ENCODE measurements at places on chromosomes 4 and X. TPM values are rescaled to one million over a fixed set of nuclear protein-coding genes. Genes with fewer than 3 reads are reported as not detected.

Gene SYTL4
- 6.0 TPM for total RNA-seq

Gene DKK2
- total RNA-seq, result 2.8 TPM

Gene XKRX
- total RNA-seq, result under 0.01 TPM

Gene ALAS2
- not detected for total RNA-seq

Gene PAGE1
- total RNA-seq, result not detected

Gene FRMD7
- not detected for total RNA-seq

Gene CXCL1
- total RNA-seq, result 174 TPM
